ENCODE measurements at places on chromosomes 12 and 14.
A peak's percentile ranks its signal among the peaks of the same experiment; 100 is the strongest.

- no peak for DNase-seq
Measured at GRCh38 chr12:129470196-129470595, 433.6 kb downstream of the TMEM132D start.

- no peak for DNase-seq
Measured at GRCh38 chr14:63245893-63246292, 41.6 kb downstream of the RHOJ start.

- DNase-seq: no peak
Measured at GRCh38 chr12:83434600-83434999, 747.9 kb downstream of the TMTC2 start.

- DNase-seq: peak; percentile 22
Measured at GRCh38 chr14:42804141-42804540, 1197.5 kb downstream of the LRFN5 start.

GRCh38 chr14:51521764-51522163, 129.9 kb upstream of the FRMD6 start:
- DNase-seq: no peak

- DNase-seq: no peak
Measured at GRCh38 chr12:110503432-110503831, 1.3 kb downstream of the RAD9B start.

DNA sequence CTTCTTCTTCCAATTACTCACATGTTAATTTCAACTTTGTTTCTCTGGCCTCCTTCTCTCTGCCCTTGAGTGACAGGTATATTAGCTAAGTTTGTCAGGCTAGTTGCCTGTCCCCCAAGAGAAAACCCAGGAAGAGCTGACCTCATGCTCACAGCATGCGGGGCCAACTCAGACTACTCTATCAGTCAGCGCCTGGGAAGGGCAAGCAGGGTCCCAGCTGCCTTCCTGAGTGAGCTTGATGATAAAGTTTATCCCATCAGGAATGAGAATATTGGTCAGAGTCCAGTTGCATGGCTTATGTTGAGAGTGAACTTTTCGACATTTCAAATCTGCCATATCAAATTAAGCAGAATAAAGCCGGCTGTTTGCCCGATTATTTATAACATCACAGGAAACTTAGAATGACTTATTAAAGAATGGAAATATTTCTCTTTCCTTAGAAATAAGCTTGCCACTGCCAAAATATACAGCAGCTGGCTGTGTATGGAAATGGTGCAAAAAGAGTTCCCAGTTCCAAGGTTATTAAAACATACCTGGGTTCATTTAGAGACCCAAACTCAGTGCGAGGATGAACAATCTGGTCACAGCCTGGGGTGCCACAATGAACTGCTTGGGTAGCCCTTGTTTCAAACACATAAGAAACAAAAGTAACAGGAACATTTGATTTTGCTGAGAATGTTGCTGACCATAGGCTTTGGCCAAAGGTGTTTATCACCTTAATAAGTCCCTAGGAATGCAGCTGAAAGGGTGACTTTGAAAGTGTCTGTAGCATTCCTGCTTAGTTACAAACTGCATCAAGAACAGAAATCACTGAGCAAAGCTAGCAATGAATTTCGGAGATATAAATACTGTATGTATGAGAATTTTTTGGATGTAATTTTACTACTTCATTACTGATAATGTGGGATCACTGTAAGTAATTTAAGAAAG, 1553.8 kb upstream of the FLRT2 start:
- DNase-seq: no peak

- no peak for DNase-seq
Measured at GRCh38 chr12:132514838-132515237, 24.9 kb downstream of the FBRSL1 start.

DNA sequence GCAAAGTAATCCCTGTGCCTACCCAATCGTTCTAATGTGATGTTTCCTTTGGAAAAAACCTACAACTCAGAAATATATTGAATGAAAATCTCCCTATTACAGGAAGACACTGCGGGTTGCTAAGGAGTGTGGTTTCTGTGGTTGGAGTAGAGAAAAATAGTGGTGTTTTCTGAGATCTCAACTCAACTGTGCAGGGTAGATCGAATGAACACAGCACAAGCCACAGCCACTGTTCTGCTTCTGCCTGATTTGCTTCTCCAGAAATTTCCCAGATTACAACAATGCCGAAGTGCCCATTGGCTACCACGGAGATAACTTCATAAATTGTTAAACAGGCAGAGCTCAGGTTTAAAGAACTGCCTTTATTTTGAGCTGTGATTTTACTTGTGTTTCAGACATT, 480.4 kb downstream of the DIO2 start:
- DNase-seq: no peak

- DNase-seq: no peak
Measured at GRCh38 chr12:54879150-54879549, 24.8 kb downstream of the MUCL1 start.

GRCh38 chr14:55581342-55581771, 1.4 kb downstream of the KTN1 start:
- no peak for DNase-seq

GRCh38 chr12:47110011-47110541, 30.3 kb upstream of the AMIGO2 start:
- DNase-seq: no peak

GRCh38 chr14:76405627-76406026, 29.7 kb downstream of the ESRRB start:
- DNase-seq: no peak

GRCh38 chr12:92928421-92928961, 604 bp downstream of the EEA1 start:
- DNase-seq: no peak
